ENCODE measurements at places on chromosomes 4 and X.

DNA sequence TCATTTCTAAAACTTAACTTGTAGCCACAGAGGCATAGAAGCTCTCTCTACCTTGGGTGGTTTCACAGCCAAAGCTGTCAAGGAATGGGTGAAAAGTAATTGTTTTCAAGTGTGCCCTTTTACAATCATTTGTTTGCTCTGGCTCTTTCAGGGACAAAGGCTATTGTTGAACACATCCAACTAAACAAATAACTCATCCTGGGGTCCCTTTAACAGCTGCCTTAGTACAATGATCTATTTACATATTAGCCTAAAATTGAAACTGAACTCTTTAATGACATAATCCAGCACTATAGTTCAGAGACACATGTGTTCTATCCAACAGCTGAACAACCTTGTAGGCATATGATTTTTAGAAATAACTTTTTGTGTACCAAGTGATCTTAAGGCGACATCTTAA is 3.7 kb downstream of the HHIP start:
- DNase-seq, result no peak

GRCh38 chr4:8908206-8908893 is 36.7 kb upstream of the HMX1 start:
- no peak for DNase-seq

GRCh38 chr4:79426989-79427388 is 19.0 kb upstream of the GK2 start:
- DNase-seq, result no peak

GRCh38 chr4:48698029-48698971 is 81.8 kb downstream of the FRYL start:
- DNase-seq, result no peak

GRCh38 chr4:98816386-98816785 is 112.5 kb downstream of the EIF4E start:
- DNase-seq, result no peak

DNA sequence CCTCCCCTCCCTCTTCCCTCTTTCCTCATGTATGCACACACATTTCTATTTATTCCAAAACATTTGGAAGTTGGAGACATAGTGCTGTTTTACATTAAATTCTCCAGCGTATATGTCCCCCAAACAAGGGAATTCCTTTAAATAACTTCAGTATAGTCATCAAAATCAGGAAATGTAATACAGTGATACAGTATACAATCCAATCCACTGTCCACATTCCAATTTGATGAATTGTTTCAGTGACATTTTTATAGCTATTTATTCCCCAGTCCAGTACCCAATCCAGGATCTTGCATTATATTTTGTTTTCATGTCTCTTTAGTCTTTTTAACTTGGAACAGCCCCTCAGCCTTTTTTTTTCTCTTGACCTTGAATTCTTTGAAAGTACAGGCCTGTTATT is 233.0 kb downstream of the DKK2 start:
- no peak for DNase-seq

DNA sequence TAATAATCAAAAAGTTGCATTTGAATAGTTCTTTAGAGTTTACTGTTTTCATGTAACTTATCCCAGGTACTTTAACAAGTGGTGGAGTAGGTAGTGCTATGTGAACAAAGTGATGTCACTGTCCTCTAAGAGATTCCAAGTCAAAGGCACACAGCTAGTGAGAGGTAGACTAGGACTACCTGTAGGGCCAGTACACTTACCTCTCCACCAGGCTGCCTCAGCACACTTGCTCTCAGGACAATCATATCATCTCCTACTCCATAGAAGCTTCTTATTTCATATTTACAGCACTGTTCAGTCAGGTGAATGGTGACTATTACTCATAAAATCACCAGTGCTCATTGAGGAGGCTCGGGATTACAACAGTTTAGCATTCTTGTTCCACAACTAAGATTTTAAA is 173.0 kb upstream of the EMCN start:
- DNase-seq, result no peak

DNA sequence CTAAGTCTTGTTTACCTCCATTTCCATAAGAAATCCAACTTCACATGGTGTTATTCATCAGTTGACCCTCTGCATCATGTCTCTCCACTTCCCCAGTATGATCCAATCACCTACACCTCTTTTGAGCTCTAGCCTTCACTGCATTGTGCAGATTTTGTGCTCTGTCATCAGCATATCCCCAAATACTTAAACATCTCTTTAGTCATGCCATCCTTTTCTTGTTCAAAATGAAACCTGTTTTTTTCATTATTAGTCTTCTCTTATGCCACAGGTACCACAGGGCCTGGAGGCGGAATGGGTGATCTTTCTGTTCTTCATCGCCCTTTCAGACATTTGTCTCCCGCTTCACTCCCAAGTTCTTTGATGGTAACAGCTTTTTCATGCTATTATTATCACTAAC is 382.7 kb upstream of the GALNTL6 start:
- no peak for DNase-seq

- no peak for DNase-seq
These were observed 46.5 kb downstream of the HADH start for GRCh38 chr4:108036213-108036612.

GRCh38 chr4:153623491-153623890 is 60.6 kb upstream of the TLR2 start:
- DNase-seq, result no peak

DNA sequence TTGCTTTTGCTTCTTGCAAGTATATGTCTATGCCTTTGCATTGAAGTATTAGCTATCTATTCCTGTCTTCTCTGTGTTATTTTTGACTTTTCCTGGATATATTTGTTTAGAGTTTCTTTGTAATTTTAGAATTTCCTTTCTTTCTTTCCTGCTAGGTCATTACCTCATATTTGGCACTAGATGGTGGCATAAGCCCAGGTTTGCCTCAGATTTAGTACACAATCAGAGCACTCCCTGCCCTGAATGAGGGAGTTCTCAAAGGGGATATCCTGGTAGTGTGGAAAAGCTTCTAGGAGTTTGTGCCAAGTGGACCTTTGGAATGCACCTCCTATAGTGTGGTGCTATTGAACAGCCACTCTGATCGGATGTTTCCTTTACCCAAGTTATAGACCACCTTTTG is 181.6 kb downstream of the UGT8 start:
- DNase-seq, result no peak
